Central memory CD8-positive, alpha-beta T cell (primary cell): ENCODE measurements at places on chromosomes 13 and 19.
A peak's percentile ranks its signal among the peaks of the same experiment; 100 is the strongest.

- DNase-seq, result no peak
- no peak overlapping the region for H3K4me3 ChIP-seq
- no peaks in the 10 kb centered on the region for H3K27me3 ChIP-seq
Measured at GRCh38 chr13:31919971-31920726, 111.4 kb upstream of the FRY start.

- DNase-seq, result peak; percentile 60
- H3K4me3 ChIP-seq, result peak overlapping the region; percentile 59
- peaks cover 4% of the 10 kb centered on the region for H3K36me3 ChIP-seq
- peaks cover 14% of the 10 kb centered on the region for H3K4me1 ChIP-seq
Measured at GRCh38 chr19:14347999-14348889, 33.0 kb upstream of the ADGRE5 start.

DNA sequence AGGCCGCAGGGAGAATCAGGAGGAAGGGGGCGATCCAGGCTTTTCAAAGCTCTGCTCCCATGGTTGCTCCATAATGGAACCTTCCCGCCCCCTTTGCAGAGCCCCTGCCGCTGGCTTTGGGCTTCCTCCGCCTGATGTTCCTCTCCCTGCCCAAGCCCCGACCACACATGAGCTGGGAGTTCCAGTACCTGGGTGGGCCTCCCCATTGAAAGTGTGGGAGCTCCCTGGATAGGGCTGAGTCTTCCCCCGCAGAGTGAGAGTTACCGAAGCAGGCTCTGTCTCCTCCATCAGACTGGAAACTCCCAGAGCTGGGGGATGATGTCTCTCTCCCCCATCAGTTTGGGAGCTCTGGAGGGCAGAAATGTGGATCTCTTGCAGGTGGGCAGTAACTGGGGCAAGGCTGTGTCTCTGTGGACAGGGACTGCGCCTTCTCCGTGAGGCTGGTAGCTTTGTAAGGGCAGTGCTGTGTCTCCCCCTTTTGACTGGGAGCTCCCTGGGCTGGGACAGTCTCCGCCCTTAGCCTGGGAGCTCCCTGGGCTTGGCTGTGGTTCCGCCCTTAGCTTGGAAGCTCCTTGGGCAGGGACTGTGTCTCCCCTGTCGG, 722 bp downstream of the DCAF15 start:
- peaks cover 23% of the 10 kb centered on the region for H3K4me1 ChIP-seq
- DNase-seq, result no peak
- peaks cover 19% of the 10 kb centered on the region for H3K36me3 ChIP-seq
- peak overlapping the region; percentile 97 for H3K27ac ChIP-seq
- H3K27me3 ChIP-seq, result no peaks in the 10 kb centered on the region
- peak overlapping the region; percentile 97 for H3K4me3 ChIP-seq

DNA sequence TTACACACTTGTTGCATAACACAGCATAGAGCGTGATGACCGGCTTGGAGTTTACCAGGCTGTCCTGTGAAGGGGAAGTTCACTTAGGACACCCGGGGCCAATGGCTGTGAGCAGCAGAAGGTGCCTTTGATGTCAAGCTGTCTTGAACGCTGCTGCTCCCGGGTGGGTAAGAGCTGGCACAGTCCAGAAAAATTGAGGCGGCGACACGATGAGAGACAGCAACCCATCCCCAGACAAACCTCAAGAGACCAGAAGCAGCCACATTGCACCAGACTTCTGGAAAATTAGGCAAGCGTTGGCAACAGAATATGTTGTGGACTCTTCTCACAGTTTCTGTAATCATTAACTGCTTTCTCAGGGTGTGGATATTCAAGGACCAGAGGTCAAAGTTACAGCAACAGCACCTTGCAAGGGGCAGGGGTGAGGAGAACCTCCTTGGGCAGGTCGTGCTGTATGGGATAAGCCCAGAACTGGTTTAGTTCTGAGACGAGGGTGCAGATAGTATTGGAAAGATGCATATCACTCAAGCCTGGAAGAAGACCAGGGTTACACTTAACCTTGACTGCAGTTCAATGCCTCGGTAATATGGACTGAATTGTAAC, 10.1 kb downstream of the NFILZ start:
- H3K36me3 ChIP-seq, result peaks cover 2% of the 10 kb centered on the region
- no peak overlapping the region for H3K27ac ChIP-seq
- peaks cover 23% of the 10 kb centered on the region for H3K27me3 ChIP-seq
- no peak for DNase-seq

DNA sequence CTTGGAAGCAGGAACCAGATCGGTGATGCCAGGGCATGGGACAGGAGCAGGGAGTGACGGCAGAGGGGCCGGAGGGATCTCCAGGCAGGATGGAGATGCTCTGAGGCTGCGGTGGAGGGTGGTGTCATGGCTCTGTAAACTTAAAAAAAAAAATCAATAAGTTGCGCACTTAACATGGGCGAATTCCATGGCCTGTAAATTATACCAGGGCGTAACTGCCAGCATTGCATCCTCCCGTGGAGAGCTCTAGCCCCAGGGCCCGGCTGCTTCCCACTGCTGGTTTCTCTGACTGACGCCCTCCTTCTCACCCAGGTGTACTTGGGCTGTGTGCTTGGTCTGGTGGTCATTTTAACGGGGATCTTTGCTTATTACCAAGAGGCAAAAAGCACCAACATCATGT, 8.7 kb downstream of the ATP12A start:
- no peak overlapping the region for H3K27ac ChIP-seq
- H3K4me1 ChIP-seq, result peaks cover 23% of the 10 kb centered on the region
- H3K4me3 ChIP-seq, result no peak overlapping the region
- no peak for DNase-seq
- peaks cover 1% of the 10 kb centered on the region for H3K36me3 ChIP-seq
- H3K27me3 ChIP-seq, result peaks cover 79% of the 10 kb centered on the region

GRCh38 chr19:15144046-15144646, 36.9 kb downstream of the SYDE1 start:
- peaks cover 10% of the 10 kb centered on the region for H3K27me3 ChIP-seq
- no peak overlapping the region for H3K27ac ChIP-seq
- peaks cover 2% of the 10 kb centered on the region for H3K36me3 ChIP-seq
- DNase-seq, result no peak
- H3K4me3 ChIP-seq, result no peak overlapping the region
- H3K4me1 ChIP-seq, result no peaks in the 10 kb centered on the region

GRCh38 chr19:45502111-45502510, 3.9 kb downstream of the PPM1N start:
- H3K27me3 ChIP-seq, result no peaks in the 10 kb centered on the region
- no peak for DNase-seq
- H3K4me3 ChIP-seq, result no peak overlapping the region
- H3K27ac ChIP-seq, result no peak overlapping the region
- peaks cover 8% of the 10 kb centered on the region for H3K36me3 ChIP-seq

- no peak overlapping the region for H3K27ac ChIP-seq
- no peaks in the 10 kb centered on the region for H3K36me3 ChIP-seq
- H3K4me3 ChIP-seq, result no peak overlapping the region
- H3K27me3 ChIP-seq, result peaks cover 59% of the 10 kb centered on the region
Measured at GRCh38 chr13:24528816-24529398, 16.3 kb upstream of the PARP4 start.

DNA sequence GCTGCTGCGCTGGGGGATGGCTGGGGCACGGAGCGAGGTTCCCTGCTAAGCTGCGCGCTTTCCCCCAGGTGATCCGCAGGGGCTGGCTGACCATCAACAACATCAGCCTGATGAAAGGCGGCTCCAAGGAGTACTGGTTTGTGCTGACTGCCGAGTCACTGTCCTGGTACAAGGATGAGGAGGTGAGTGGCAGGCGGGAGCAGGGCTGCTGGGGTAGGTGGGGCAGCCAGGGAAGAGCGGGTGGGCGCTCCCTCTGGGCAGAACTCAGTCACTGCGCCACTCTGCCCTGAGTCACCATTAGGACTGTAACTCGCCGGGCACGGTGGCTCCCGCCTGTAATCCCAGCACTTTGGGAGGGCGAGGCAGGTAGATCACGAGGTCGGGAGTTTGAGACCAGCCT, 23.8 kb downstream of the TMED1 start:
- no peak for DNase-seq
- peaks cover 49% of the 10 kb centered on the region for H3K4me1 ChIP-seq
- H3K27ac ChIP-seq, result peak overlapping the region; percentile 91
- peaks cover 27% of the 10 kb centered on the region for H3K36me3 ChIP-seq

GRCh38 chr13:114339857-114340534, 25.7 kb downstream of the CHAMP1 start:
- H3K27me3 ChIP-seq, result no peaks in the 10 kb centered on the region
- H3K4me3 ChIP-seq, result peak overlapping the region; percentile 40
- H3K4me1 ChIP-seq, result peaks cover 25% of the 10 kb centered on the region
- peak; percentile 28 for DNase-seq
- H3K27ac ChIP-seq, result peak overlapping the region; percentile 11
- H3K36me3 ChIP-seq, result peaks cover 6% of the 10 kb centered on the region

DNA sequence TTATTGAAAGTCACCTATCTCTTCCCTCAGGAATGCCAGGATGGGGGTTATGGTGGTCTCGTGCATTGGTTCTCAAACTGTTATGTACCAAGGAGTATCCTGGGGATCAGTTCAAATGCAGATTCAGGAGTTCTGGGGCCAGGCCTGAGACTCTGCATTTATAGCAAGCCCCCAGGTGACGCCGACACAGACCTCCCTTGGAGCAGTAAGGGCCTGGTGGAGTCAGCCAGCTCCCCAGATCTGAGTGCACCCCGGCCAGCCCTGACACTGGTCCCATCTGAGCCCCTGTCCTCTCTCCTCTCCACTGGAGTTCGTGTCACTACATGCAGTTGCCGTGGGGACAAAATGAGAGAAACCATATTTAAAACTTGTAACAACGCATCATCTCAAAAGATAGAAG, 112.9 kb downstream of the COL4A2 start:
- H3K27ac ChIP-seq, result no peak overlapping the region
- H3K36me3 ChIP-seq, result no peaks in the 10 kb centered on the region
- H3K4me1 ChIP-seq, result peaks cover 11% of the 10 kb centered on the region
- H3K27me3 ChIP-seq, result peaks cover 86% of the 10 kb centered on the region
- H3K4me3 ChIP-seq, result no peak overlapping the region

GRCh38 chr19:16877581-16877980, 11.2 kb upstream of the F2RL3 start:
- H3K4me3 ChIP-seq, result no peak overlapping the region
- peaks cover 10% of the 10 kb centered on the region for H3K36me3 ChIP-seq
- peaks cover 22% of the 10 kb centered on the region for H3K4me1 ChIP-seq
- no peaks in the 10 kb centered on the region for H3K27me3 ChIP-seq
- H3K27ac ChIP-seq, result no peak overlapping the region

DNA sequence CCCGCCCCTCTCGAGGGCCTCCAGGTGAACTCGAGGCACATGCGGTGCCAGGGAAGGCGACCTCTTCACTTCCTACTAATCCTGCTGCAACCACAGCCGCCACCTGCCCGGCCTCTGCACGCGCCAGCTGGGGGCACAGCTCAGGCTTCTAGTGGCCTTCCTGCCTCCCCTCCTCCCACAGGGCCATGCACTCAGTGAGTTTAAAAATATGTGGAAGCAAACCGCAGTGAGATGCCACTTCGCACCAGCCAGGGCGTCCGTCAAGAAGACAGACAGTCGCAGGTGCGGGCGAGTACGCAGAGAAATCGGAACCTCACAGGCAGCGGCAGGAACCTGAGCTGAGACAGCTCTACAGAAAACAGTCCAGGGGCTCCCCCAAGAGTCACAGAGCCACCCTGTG, 10.4 kb downstream of the LMNB2 start:
- H3K27me3 ChIP-seq, result no peaks in the 10 kb centered on the region
- H3K4me3 ChIP-seq, result peak overlapping the region; percentile 67
- peaks cover 7% of the 10 kb centered on the region for H3K4me1 ChIP-seq
- H3K36me3 ChIP-seq, result peaks cover 4% of the 10 kb centered on the region
- DNase-seq, result no peak

GRCh38 chr13:100395698-100396373, 192.8 kb downstream of the GGACT start:
- H3K4me3 ChIP-seq, result no peak overlapping the region
- no peak overlapping the region for H3K27ac ChIP-seq
- no peaks in the 10 kb centered on the region for H3K4me1 ChIP-seq
- H3K36me3 ChIP-seq, result no peaks in the 10 kb centered on the region
